ENCODE measurements at places on chromosomes 12 and 14.

DNA sequence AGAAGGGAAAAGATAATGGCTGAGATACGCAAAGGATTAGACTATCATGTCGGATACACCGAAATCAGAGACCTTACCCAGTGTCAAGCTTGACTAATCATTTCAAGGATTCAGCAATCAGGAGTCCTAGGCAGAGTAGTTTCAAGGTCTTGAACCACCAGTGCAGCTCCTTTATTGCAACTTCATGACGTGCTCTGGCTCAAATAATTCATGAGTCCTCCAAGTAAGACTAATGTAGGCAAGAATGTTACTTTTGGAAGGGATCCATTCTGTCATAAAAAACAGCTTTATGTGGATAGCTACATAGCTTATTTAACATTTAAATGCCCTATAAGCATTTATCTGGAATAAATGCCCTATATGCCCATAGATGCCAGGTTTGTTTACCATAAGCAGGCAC, 123.2 kb downstream of the LMO3 start:
- no peak for DNase-seq

- peak; percentile 61 for DNase-seq
Observed at GRCh38 chr12:130747867-130748740, 32.0 kb upstream of the RIMBP2 start.

GRCh38 chr12:45986641-45987339, 3.6 kb downstream of the SCAF11 start:
- DNase-seq, result no peak

DNA sequence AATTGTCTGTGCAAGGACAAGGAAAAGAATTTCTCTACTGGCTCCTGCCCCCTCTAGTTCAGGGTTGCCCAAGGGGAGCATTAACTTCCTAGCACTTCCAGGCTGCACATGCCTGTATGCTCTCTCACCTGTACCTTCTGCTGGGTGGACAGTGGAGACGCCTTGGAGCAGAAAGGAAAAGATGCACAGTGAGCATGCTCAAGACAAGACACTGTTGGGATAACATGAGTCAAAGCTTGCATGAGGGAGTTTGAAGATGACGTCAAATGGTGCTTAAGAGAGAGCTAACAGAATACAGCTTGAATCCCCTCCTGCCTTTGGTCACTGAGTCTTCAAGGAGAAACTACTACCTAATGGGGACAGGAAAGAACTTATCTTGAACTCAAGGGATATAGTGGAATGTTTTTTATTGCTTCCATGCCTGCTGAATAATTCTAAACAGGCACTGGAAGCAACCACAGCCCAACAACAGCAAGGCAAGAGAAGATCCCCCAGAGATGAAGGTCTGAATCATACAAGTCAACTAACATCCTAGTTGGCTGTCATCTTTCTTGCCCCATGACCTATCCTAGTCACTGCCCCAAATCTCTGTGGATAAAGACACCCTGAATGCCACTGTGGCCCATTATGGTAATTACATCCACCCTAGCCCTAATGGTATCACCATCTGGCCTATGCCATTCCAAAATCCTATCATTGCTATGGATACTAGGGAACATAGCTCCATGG, 23.5 kb downstream of the RPS6KA5 start:
- DNase-seq, result no peak

DNA sequence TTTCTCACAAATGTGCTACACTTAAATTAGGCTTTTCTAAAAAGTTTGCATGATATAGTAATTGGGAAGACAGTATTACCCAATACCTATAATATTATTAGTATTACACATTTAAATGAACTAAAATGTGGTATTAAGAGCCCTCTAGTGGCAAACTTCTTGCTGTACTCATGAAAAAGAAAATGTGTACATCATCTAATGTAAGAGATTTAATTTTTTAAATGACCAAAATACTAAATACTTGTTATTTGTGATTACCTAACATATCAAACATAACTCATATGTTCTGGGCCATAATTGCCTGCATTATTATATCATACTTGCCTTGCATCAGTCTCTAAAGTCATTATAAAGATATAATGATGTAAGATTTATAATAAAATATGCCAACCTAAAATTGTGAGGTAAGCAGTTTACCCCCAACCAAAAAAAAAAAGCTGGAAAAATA, 64.2 kb downstream of the DNAI7 start:
- peak; percentile 43 for DNase-seq

GRCh38 chr12:104339663-104340062, 36.1 kb downstream of the EID3 start:
- no peak for DNase-seq

- no peak for DNase-seq
Observed at GRCh38 chr12:78674311-78675090, 190.1 kb upstream of the SYT1 start.

DNA sequence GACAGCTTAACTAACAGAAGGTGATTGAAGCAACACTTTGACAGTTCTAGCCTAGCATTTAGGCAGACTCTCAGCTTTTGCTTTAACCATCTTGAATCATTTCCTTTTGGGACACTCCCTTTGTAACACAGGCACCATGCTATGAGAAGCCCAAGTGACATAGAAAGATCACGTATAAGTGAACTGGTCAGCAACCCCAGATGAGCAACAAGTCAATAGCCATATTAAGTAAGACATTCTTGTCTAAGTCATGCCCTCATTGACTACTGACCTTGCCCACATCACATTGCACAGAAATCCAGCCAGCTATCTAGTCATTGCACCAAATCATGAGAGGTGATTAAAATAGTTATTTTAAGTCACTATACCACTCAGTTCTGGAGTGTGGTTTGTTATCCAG, 476.8 kb downstream of the TRHDE start:
- DNase-seq, result no peak

DNA sequence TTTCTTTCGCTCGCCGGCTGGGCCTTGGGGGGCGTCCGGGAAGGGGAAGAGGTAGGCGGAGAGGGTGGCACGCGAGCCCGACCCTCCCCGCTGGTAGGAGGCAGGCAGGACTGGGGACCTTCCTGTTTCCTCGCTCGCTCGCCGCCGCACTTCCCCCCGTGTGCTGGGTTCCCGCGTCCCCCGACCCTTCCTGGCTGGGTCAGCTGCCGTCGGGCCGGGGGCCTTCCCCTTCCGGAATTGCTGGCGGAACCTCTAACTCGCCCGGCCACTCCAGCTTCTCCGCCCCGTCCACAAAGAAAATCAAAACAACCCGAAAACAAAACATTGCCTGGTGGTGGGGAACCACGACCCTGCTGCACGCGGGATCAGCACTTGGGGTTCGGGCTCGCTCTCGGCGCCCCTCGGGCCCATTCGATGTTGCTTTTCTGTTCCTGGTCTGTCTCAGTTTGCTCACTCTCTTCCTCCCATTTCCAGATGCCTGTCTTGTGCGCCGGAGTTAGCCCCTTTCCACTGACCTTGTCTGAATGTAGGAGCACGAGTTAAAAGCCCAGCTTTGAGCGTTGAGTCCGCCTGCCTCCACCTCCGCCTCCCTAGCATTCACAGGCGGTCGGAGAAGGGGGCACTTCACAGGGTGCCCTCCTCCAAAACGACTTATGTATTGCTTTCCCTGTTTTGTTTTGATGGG, 581 bp downstream of the PAPOLA start:
- DNase-seq, result peak; percentile 69

GRCh38 chr12:2337031-2338010, 284.5 kb downstream of the CACNA1C start:
- no peak for DNase-seq

DNA sequence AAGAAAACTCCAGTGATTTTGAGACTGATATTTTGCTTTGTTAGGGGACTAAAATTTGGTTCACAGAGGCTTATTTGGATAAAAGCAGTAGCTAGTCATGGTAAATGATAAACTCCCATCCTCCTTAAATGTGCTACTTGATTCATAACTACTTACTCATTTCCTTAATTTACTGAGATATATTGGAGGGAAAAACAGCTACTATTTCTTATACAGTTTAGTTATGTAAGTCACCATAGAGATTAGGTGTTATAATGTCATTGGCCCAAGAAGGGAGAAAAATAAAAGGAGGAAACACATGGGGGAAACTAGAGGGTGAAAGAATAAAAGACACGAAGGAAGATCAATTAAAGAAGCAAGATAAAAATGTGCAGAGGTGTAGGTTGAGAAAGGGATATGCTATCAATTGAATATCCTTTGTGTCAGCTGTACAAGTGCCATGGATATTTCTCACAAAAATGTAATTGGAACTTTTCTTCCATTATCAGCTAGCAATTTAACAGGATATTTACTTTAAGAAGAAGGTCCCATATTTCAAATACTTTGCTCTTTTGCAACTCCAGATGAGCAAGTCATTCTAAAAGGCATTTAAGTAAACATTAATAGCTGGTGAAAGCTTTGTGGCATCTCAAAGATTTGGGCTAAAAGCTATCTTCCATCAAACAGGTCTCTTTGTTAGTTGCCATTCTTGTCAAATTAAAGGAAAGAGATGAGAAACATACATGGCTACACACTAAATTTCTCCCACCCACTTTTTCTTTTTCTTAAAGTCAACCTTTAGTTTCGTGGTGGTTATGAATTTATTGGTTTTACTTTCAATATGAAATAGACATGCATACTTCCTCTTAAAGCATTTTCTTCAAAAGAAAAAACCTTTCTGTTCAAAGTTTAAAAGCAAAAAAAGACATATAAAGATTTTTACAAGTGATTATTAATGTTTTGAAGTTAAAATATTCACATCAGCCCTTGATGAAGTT, 439.5 kb downstream of the CCER1 start:
- no peak for DNase-seq

- DNase-seq, result no peak
Observed at GRCh38 chr14:100764471-100765115, 37.9 kb downstream of the DLK1 start.

- no peak for DNase-seq
Observed at GRCh38 chr12:24853094-24853493, 95.8 kb downstream of the BCAT1 start.

DNA sequence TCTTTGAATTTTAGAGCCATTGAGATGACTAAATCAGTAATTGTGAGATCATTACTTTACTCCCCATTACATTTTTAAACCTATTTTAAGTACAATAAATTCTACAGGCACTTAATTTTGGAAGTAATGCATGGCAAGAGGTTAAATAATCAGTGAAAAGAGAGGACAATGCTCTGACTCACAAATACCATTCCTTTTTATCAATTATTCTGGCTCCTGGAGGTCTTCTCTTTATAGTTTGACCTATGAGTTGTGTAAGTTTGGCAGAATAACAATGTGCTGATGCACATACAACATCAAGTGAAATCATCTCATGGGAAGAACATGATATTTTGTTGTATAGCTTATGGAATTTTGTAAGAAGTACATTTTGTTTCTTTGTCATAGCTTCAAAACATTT, 166.7 kb downstream of the TMTC3 start:
- no peak for DNase-seq

- no peak for DNase-seq
Observed at GRCh38 chr14:87628780-87629179, 364.2 kb downstream of the GALC start.

GRCh38 chr12:27899151-27899661, 73.3 kb downstream of the PTHLH start:
- no peak for DNase-seq

GRCh38 chr12:29612912-29613311, 115.4 kb upstream of the OVCH1 start:
- DNase-seq, result no peak

- no peak for DNase-seq
Observed at GRCh38 chr12:116053479-116054200, 223.9 kb downstream of the MED13L start.

- no peak for DNase-seq
Observed at GRCh38 chr12:62998454-62998853, 63.5 kb upstream of the PPM1H start.

DNA sequence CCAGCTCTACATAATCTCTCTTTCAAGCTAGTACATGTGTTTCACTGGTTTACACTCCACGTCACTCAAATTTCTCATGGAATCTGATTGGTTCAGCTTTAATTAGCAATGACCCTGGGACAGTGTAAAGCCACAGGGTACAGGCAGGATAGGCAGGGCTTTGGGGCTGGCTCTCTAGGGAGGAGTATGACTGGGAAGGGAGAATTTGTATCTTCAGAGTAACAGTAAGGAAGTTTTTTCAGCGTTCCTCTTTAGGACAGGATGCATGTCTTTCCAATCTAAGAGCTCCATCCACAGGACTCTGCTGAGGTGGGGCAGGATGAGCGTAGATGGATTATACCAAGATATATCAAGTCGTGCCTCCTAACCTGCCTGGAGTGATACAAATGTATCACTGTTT, 112.0 kb upstream of the CLEC14A start:
- DNase-seq, result no peak

DNA sequence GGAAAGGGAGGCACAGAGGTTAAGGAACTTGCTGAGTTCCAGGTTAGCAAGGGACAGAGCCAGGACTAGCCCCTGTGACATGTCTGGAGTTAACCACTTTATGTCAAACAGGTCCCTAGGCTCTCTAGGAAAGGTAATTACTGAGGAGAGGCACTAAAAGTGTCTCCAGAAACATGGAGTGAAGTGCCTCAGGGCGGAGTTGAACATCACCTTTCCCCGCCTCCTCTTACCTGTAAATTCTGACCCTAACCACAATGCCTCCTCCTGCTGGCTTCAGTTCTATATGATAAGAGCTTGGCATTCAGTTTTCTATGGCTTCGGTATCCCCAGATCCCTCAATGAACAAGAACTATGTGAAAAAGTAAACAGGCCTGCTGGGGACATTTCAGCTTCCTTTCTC, 18.1 kb downstream of the RPH3A start:
- DNase-seq, result no peak

DNA sequence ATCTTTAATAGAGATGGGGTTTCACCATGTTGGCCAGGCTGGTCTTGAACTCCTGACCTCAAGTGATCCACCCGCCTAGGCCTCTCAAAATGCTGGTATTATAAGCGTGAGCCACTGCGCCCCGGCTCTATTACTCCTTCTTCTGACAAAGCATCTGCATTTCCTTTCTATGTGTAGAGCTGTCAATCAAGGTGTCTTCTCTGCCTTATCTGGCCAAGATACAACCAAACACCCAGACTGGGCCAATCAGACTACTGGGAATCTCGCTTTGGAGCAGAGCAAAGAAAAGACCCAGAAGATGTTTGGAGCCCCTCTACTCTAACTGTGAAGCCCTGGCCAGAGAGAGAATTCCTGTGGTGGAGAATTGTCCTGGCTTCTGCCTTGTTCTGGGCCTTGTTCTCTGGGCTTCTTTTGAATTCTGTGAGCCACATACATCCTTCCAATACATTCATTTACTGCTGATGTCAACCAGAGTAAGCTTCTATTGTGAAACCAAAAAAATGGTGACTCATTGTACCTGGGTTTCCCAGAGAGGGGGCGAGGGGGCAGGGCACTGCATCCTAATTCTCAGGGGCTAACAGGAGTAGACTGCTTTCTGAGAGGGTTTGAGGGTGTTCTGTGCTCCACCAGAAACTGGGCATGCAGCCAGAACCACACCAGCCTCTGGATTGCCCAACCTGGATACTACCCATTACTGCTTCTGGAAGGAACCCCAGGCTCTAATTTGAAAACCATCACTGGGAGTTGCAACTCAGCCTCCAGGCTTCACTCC, 18.8 kb upstream of the FLVCR2 start:
- DNase-seq, result no peak

DNA sequence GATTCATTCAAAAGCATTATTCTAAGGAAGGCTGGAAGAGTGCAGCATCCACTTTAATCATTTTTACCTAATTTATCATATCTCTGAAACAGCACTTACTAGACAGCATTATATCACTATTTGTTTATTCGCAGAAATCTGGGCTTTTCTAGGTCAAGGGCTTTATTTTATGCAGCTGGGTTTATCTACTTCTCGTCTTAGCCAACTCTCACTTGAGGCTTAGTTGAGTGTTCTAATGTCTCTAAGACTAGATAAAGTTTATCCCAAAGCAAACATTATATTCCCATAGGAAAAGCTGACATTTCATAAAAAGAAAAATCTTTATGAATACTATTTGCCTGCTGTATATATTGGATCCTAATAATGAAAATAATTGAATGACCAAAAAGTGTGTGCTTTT, 720.8 kb upstream of the FLRT2 start:
- no peak for DNase-seq
